ENCODE measurements at places on chromosomes 16 and 17. TPM values are rescaled to one million over a fixed set of nuclear protein-coding genes. Genes with fewer than 3 reads are reported as not detected.

The GGT6 gene
- total RNA-seq = not detected

The BRIP1 gene
- total RNA-seq = 12.0 TPM

The GLP2R gene
- total RNA-seq = not detected

The CCL13 gene
- total RNA-seq = not detected

The FDXR gene
- 9.7 TPM for total RNA-seq

The MARVELD3 gene
- 3.8 TPM for total RNA-seq

The NUBP2 gene
- total RNA-seq = 152 TPM

The C1QTNF1 gene
- 0.67 TPM for total RNA-seq

The NPIPB6 gene
- total RNA-seq = 0.81 TPM

The SEZ6 gene
- 0.37 TPM for total RNA-seq

The TAT gene
- not detected for total RNA-seq

The KRT32 gene
- total RNA-seq = not detected

The GLIS2 gene
- 1.5 TPM for total RNA-seq

The KRT40 gene
- total RNA-seq = not detected

The CLDN7 gene
- 40.8 TPM for total RNA-seq

The SLC52A1 gene
- total RNA-seq = 0.10 TPM

The UNC13D gene
- total RNA-seq = 7.2 TPM

The SPNS3 gene
- 0.52 TPM for total RNA-seq

The MYH3 gene
- total RNA-seq = 4.2 TPM

The THAP11 gene
- 57.6 TPM for total RNA-seq

The RNU2-1 gene
- total RNA-seq = not detected

The TEX19 gene
- 1.9 TPM for total RNA-seq

The SLFN14 gene
- not detected for total RNA-seq

The XYLT1 gene
- 7.6 TPM for total RNA-seq

The SRSF1 gene
- total RNA-seq = 341 TPM
